ENCODE measurements at places on chromosomes 4 and X.
A peak's percentile ranks its signal among the peaks of the same experiment; 100 is the strongest.

DNA sequence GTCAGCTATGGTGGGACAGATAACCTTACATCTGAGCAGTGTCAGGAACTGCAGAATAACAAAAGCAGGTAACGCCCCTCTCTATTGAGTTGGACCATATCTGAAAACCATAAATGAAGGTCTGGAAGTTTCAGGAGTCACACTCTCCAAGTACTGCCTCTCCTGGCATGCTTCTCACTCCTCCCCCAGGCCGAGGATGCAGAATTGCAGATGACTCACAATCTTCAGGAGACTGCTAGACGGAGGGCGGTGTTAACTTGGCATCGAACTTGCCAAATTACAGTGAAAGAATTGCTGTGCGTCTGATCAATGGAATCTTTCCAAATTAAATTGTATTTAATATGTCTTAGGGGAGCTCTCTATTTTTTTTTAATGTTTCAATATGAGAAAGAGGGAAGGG, 67.1 kb upstream of the TRIM2 start:
- peaks cover 30% of the 10 kb centered on the region for H3K4me1 ChIP-seq
- no peak overlapping the region for H3K4me3 ChIP-seq
- peaks cover 30% of the 10 kb centered on the region for H3K27me3 ChIP-seq
- no peak for DNase-seq

DNA sequence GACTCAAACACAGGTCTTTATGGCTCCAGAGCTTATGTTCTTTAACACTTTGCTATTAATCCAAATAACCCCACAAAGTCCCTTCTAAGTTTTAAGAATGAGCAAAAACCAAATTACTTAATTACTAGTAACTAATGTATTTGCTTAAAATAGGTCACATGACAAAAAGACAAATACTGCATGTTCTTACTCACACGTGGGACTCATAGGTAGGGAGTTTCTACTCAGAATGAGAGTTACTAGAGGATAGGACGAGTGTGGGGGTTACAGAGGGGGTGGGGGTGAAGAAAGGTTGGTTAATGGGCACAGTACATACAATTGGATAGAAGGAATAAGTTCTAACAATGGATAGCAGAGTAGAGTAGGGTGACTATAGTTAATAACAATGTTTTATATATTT, 5.8 kb downstream of the RPS6KA3 start:
- no peak overlapping the region for H3K4me3 ChIP-seq
- H3K27ac ChIP-seq: no peak overlapping the region
- no peak for DNase-seq
- no peaks in the 10 kb centered on the region for H3K27me3 ChIP-seq
- peaks cover 45% of the 10 kb centered on the region for H3K4me1 ChIP-seq

DNA sequence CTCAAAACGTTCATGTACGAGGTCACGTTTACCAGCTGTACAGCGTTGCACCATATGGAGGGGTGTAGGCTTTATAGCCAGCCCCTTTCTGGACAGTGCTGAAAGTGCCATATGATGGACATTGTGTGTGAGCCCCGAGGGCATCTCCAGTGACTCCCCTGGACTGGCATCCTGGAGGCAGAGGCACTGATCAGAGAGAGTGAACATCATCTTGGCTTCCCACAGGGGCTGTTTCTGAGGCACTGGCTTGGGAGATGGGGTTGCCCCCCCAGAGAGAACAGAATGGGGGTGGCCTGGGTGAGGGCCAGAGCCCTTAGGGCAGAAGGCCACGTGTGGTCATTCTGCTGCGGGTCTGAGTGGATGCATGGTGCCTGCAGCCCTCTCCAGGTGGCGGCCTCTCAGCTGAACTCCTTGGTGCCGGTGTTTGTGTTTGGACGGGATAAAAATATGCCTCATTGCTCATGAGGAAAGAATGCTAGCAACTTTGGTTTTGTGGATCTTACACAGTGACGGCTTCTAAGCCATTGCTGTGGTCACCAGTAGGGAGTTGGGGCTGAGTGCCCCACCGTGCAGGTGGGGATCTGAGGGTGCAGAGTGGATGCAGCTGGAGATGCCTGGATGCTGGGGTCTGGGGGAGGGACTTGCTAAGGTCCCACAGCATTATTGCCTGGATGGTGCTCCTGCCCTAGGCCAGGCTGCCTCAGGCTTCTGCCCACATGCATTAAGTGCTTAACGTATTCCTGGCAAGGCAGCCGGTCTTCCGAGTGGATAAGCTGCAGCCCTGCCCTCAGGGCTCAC, 3.4 kb downstream of the WFS1 start:
- peaks cover 17% of the 10 kb centered on the region for H3K4me1 ChIP-seq
- no peak overlapping the region for H3K4me3 ChIP-seq
- H3K27me3 ChIP-seq: peaks cover 34% of the 10 kb centered on the region
- no peak overlapping the region for H3K27ac ChIP-seq
- no peaks in the 10 kb centered on the region for H3K36me3 ChIP-seq
- DNase-seq: no peak

GRCh38 chr4:47525154-47525819, 40.2 kb downstream of the ATP10D start:
- no peak overlapping the region for H3K4me3 ChIP-seq
- H3K27ac ChIP-seq: no peak overlapping the region
- H3K4me1 ChIP-seq: peaks cover 18% of the 10 kb centered on the region
- DNase-seq: no peak
- H3K27me3 ChIP-seq: no peaks in the 10 kb centered on the region

GRCh38 chr4:145740806-145741205, 60.9 kb downstream of the C4orf51 start:
- DNase-seq: no peak
- H3K36me3 ChIP-seq: no peaks in the 10 kb centered on the region
- no peaks in the 10 kb centered on the region for H3K4me1 ChIP-seq

DNA sequence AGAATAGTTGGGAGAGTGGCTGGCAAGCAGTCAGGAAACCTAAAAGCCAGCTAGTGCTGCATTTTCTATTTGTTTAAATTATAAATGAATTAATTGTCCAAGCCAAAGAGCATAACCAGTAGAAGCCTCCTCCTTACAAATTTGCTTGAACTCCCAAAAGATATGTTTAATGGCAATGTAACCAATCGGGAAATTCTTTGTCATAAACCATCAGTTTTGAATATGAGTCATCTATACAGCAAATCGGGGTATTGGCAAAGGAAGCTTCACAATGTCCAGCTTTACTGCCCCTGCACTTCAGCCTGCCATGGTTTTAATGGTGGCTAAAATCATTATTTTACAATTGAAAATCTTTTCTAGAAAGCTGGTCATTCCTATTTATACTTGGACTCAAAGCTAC, 216.6 kb downstream of the SHROOM3 start:
- no peaks in the 10 kb centered on the region for H3K36me3 ChIP-seq
- H3K27ac ChIP-seq: no peak overlapping the region
- no peaks in the 10 kb centered on the region for H3K4me1 ChIP-seq
- DNase-seq: no peak

GRCh38 chr4:128871948-128872347, 62.4 kb downstream of the JADE1 start:
- H3K27me3 ChIP-seq: no peaks in the 10 kb centered on the region
- H3K36me3 ChIP-seq: peaks cover 68% of the 10 kb centered on the region
- H3K27ac ChIP-seq: no peak overlapping the region
- H3K4me1 ChIP-seq: no peaks in the 10 kb centered on the region

- no peak overlapping the region for H3K27ac ChIP-seq
- H3K36me3 ChIP-seq: no peaks in the 10 kb centered on the region
- no peaks in the 10 kb centered on the region for H3K4me1 ChIP-seq
These were observed 28.7 kb downstream of the CCNG2 start for GRCh38 chr4:77185686-77186085.

GRCh38 chr4:138507522-138507921, 265.4 kb upstream of the SLC7A11 start:
- DNase-seq: no peak
- no peak overlapping the region for H3K4me3 ChIP-seq
- no peaks in the 10 kb centered on the region for H3K27me3 ChIP-seq
- no peak overlapping the region for H3K27ac ChIP-seq
- H3K4me1 ChIP-seq: no peaks in the 10 kb centered on the region

DNA sequence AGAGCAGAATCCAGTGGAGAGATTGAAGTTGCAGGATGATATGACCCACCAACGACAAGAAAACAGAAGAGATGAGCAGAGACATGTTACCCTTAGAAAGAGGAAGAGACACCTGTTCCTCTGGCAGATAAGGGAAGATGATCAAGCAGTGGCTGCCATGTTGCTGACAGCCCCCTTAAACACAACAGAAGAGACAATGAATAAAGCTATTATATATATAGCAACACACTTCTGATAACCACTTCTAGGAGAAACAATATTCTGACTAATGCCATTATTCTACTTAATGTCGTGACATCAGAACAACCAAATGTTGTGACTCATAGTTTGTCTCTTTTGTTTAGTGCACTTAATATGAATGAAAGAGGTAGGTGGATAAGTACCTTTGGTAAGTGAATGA, 44.9 kb downstream of the SH3RF1 start:
- no peaks in the 10 kb centered on the region for H3K27me3 ChIP-seq
- no peak for DNase-seq
- H3K36me3 ChIP-seq: no peaks in the 10 kb centered on the region
- no peak overlapping the region for H3K27ac ChIP-seq
- no peak overlapping the region for H3K4me3 ChIP-seq

DNA sequence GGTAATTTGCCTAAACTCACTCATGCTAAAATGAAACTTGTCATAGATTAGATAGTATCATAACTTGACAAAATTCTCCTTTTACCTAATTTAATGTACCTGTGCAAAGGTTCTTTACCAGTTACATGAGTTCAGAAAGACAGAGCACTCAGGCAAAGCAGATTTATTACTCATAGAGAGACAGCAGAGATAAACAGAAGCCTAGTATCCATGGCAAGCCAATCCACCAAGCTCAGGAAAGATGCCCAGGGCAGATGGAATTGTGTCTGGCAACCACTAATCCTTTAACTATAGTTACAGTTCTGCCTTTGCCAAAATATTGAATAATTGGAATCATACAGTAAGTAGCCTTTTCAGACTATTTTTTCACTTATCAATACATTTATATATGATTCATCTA, 826.2 kb downstream of the TECRL start:
- H3K4me3 ChIP-seq: no peak overlapping the region
- no peak overlapping the region for H3K27ac ChIP-seq
- no peaks in the 10 kb centered on the region for H3K27me3 ChIP-seq
- DNase-seq: no peak
- no peaks in the 10 kb centered on the region for H3K4me1 ChIP-seq

- H3K36me3 ChIP-seq: peaks cover 3% of the 10 kb centered on the region
- H3K4me1 ChIP-seq: peaks cover 19% of the 10 kb centered on the region
- H3K27me3 ChIP-seq: peaks cover 14% of the 10 kb centered on the region
- no peak overlapping the region for H3K4me3 ChIP-seq
- DNase-seq: no peak
- no peak overlapping the region for H3K27ac ChIP-seq
These were observed 4.4 kb upstream of the FAM184B start for GRCh38 chr4:17785858-17786257.

GRCh38 chrX:12814420-12814819, 23.2 kb downstream of the PRPS2 start:
- peaks cover 34% of the 10 kb centered on the region for H3K4me1 ChIP-seq
- H3K4me3 ChIP-seq: no peak overlapping the region
- H3K27me3 ChIP-seq: no peaks in the 10 kb centered on the region
- H3K36me3 ChIP-seq: peaks cover 52% of the 10 kb centered on the region

- no peak for DNase-seq
- H3K27me3 ChIP-seq: peaks cover 3% of the 10 kb centered on the region
- no peaks in the 10 kb centered on the region for H3K36me3 ChIP-seq
- no peaks in the 10 kb centered on the region for H3K4me1 ChIP-seq
- H3K27ac ChIP-seq: no peak overlapping the region
These were observed 96.5 kb downstream of the PALLD start for GRCh38 chr4:168593399-168593798.

GRCh38 chrX:11533199-11533651, 132.5 kb downstream of the ARHGAP6 start:
- H3K4me3 ChIP-seq: no peak overlapping the region
- peaks cover 7% of the 10 kb centered on the region for H3K27me3 ChIP-seq
- no peaks in the 10 kb centered on the region for H3K36me3 ChIP-seq
- H3K4me1 ChIP-seq: no peaks in the 10 kb centered on the region
- no peak overlapping the region for H3K27ac ChIP-seq
- DNase-seq: no peak

GRCh38 chr4:14237911-14238310, 610.4 kb upstream of the BOD1L1 start:
- no peaks in the 10 kb centered on the region for H3K27me3 ChIP-seq
- H3K4me1 ChIP-seq: no peaks in the 10 kb centered on the region
- H3K27ac ChIP-seq: no peak overlapping the region
- DNase-seq: no peak
- H3K36me3 ChIP-seq: no peaks in the 10 kb centered on the region
- no peak overlapping the region for H3K4me3 ChIP-seq

- peaks cover 29% of the 10 kb centered on the region for H3K4me1 ChIP-seq
- H3K36me3 ChIP-seq: no peaks in the 10 kb centered on the region
- no peak overlapping the region for H3K4me3 ChIP-seq
- no peak overlapping the region for H3K27ac ChIP-seq
- no peak for DNase-seq
These were observed 340.3 kb downstream of the ZNF674 start for GRCh38 chrX:46204721-46205422.

GRCh38 chrX:119071381-119071780, 1.4 kb upstream of the CT47C1 start:
- H3K4me1 ChIP-seq: no peaks in the 10 kb centered on the region
- no peak overlapping the region for H3K4me3 ChIP-seq
- DNase-seq: no peak

GRCh38 chr4:88101165-88101564, 57.3 kb downstream of the ABCG2 start:
- H3K27ac ChIP-seq: no peak overlapping the region
- peaks cover 13% of the 10 kb centered on the region for H3K27me3 ChIP-seq
- H3K4me1 ChIP-seq: no peaks in the 10 kb centered on the region

GRCh38 chr4:185311113-185311888, 84.4 kb downstream of the LRP2BP start:
- DNase-seq: no peak
- H3K27me3 ChIP-seq: no peaks in the 10 kb centered on the region
- no peaks in the 10 kb centered on the region for H3K4me1 ChIP-seq
- H3K4me3 ChIP-seq: no peak overlapping the region
- H3K27ac ChIP-seq: no peak overlapping the region
- H3K36me3 ChIP-seq: peaks cover 25% of the 10 kb centered on the region

GRCh38 chr4:6916587-6917460, 7.2 kb downstream of the TBC1D14 start:
- peak overlapping the region; percentile 62 for H3K4me3 ChIP-seq
- H3K27me3 ChIP-seq: no peaks in the 10 kb centered on the region
- H3K36me3 ChIP-seq: peaks cover 10% of the 10 kb centered on the region
- DNase-seq: peak; percentile 72

DNA sequence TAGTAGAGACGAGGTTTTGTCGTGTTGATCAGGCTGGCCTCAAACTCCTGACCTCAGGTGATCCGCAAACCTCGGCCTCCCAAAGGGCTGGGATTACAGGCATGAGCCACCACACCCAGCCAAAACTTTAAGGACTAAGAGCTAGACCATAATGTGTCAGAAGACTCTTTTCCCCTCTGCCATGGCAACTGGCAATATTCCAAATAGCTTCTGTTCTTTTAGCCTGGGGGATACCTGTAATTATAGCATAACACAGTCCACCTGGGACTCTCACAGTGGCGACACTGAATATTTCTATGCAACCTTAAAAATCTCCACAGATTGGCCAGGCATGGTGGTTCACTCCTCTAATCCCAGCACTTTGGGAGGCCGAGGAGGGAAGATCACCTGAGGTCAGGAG, 45.5 kb upstream of the RBM47 start:
- no peaks in the 10 kb centered on the region for H3K27me3 ChIP-seq
- peaks cover 2% of the 10 kb centered on the region for H3K36me3 ChIP-seq
- H3K4me3 ChIP-seq: no peak overlapping the region
- no peak overlapping the region for H3K27ac ChIP-seq
- H3K4me1 ChIP-seq: peaks cover 32% of the 10 kb centered on the region

Measured in activated CD8-positive, alpha-beta T cell treated with anti-CD3 and anti-CD28 coated beads, Interleukin-2, amount 10 ng/mL, durations not matched to agents 7 days and 5 days (primary cell).